ENCODE measurements at places on chromosomes 7 and 10.

- no peak for DNase-seq
Measured at GRCh38 chr10:25049966-25050365, 33.6 kb downstream of the THNSL1 start.

- no peak for DNase-seq
Measured at GRCh38 chr10:113982769-113983168, 60.9 kb upstream of the ADRB1 start.

GRCh38 chr7:82506702-82507101 lies 63.1 kb upstream of the CACNA2D1 start:
- no peak for DNase-seq

DNA sequence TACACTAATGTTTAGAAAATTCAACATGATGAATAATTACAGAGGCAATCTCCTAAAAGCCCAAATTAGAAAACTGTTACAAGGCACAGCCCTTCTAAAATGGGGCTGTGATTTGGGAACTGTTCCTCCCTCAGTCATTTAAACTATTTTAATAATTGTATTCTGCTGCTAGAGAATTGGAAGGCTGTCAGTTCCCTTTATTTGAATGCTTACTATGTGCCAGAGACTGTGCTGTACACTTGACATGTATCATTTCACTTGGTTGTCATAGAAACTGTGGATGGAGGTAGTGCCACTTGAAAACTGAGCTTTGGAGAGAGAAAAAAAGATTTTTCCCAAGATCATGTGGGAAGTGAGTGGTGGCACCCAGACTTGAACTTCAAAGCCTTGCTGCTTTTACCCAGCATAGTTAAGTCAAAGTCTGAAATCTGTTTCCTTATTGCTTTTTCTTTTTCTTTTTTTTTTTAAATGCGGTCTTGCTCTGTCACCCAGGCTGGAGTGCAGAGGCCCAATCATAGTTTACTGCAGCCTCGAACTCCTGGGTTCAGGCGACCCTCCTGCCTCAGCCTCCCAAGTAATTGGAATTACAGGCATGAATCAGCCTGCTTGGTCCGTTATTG lies 23.6 kb downstream of the UBE2D1 start:
- DNase-seq: no peak

GRCh38 chr10:15370856-15371701 lies at the start of gene FAM171A1:
TSS of gene FAM171A1 (minus strand) at chr10:15371289. CDS start at chr10:15371052, 237 bp downstream.
- DNase-seq: peak; percentile 63

GRCh38 chr7:155496267-155497005 lies 38.5 kb downstream of the EN2 start:
- DNase-seq: no peak

DNA sequence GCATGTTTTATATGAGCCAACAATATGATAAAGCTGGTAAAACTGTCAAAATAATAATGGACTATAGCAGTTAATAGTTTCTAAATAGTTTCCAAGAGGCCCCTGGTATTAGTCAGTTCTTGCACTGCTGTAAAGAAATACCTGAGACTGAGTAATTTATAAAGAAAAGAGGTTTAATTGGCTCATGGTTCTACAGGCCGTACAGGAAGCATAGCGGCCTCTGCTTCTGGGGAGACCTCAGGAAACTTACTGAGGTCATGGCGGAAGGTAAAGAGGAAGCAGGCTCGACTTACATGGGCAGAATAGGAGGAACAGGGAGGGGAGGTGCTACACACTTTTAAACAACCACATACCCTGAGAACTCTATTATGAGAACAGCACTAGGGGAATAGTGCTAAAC lies 104.6 kb downstream of the PPP1R9A start:
- DNase-seq: no peak

DNA sequence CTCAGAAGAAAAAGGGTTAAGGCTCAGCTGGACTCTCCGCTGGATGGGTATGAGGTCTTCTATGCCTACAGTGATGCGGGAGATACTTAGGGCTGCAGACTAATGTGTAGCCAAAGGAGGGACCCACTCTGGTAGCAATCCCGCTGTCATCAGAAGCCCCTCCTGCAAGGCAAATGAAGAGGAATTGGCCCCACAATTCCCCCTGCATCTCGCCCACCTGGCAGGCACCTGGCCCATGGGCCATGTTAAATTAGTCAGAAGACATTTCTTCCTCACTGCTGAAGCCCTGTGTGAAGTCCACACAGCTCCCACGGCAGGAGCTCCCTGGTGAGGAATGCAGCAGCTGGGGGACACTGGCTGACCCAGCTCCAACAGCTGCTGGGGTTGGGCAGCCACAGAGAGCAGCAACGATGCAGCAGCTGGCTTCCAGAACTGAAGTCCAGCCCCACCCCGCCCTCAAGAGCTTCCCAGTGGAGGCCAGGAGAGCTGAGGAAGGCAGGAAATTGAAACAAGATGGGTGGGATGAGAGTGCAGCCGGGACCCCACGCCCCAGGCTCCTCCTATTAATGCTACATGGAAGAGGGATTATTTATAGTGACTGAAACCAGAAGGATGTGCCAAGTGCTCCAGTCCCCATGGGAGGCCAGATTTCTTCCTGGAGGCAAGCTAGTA lies 5.5 kb downstream of the VSTM4 start:
- no peak for DNase-seq

DNA sequence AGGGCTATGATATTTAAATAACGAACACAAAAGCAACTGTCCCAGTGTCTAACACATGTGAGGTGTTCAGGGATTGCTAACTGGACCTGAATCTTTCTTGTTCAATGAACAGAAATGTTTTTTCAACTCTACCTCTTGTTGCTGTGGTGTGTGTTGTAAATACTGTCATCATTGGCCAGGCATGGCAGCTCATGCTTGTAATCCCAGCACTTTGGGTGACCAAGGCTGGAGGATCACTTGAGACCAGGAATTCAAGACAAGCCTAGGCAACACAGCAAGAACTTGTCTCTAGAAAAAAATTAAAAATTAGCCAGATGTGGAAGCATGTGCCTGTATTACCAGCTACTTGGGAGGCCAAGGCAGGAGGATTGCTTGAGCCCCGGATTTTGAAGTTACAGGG lies 1250.9 kb downstream of the TYW1 start:
- DNase-seq: no peak

DNA sequence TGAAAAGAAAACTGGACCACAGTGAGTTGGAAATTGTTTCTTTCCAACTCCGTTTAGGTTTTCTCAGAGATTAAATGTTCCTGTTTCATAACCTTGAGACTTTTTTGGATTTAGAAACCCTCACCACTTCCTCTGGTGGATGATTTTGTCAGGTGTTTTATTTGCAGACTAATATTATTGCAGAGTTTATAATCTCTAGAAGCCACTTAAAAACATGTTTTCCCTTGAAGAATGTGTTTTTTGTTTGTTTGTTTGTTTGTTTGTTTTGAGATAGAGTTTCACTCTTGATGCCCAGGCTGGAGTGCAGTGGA lies 520 bp upstream of the MICU1 start:
- no peak for DNase-seq

- no peak for DNase-seq
Measured at GRCh38 chr7:99210265-99210970, 2.5 kb upstream of the KPNA7 start.

DNA sequence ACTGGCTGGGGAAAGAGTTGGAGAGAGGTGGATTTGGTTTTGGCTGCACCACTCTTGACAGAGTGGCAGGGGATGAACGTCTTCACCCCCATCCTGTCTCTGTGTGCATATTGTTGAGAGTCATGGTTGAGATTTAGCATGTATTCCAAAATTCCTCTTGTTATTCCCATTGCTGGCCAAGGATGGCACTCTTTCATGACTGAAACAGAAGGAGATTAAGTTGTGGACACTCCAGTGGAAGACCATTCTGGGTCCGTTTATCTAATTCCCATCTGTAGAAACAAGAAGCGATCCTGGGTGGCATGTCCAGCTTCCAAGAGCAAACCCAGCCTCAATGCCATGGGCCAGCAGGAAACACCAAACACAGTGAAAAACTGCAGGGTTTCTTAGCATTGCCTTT lies 469.0 kb upstream of the IGFBP3 start:
- DNase-seq: no peak

All from CD4-positive, alpha-beta T cell treated with Interleukin-2 at 100 ng/mL for 4 hours (primary cell).